ENCODE measurements at places on chromosomes 11 and 22.

- DNase-seq, result no peak
Observed at GRCh38 chr11:78914503-78914902, 339.8 kb upstream of the NARS2 start.

DNA sequence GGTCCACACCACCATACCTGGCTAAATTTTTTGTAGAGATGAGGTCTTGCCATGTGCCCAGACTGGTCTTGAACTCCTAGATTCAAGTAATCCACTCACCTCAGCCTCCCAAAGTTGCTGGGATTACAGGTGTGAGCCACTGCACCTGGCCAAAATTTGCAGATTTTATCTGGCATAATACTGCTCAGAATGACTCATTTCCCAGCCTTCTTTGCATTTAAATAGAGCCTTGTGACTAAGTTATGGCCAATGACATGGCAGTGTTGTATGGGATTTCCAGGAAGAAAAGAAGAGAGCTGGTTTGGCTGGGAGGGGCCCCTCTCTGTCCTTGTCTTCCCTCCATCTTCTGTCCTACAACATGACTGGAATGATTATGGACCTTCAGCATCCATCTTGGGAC is 55.8 kb downstream of the CCDC34 start:
- no peak for DNase-seq

GRCh38 chr11:69402251-69402887 is 79.1 kb upstream of the LINC01488 start:
- no peak for DNase-seq

DNA sequence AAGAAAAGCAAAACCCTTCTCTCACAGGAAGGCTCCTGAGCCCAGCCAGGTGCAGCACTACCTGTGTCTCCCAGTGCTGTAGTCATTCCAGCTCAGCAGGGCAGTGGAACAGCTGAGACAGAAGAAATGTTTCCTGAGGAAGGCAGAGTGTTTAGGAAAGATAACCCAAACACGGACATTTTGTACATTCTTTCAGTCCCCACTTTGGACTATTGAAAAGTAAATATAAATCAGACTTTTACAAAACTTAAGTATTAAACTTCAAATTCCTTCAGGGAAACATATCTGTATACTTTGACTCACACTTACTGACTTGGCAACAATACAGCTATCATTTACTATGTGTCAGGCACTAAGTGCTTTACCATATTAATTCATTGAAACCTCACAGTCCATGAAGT is 40.4 kb downstream of the RRAS2 start:
- no peak for DNase-seq

- DNase-seq, result peak; percentile 9
Observed at GRCh38 chr11:45921561-45922424, 663 bp upstream of the LARGE2 start.

DNA sequence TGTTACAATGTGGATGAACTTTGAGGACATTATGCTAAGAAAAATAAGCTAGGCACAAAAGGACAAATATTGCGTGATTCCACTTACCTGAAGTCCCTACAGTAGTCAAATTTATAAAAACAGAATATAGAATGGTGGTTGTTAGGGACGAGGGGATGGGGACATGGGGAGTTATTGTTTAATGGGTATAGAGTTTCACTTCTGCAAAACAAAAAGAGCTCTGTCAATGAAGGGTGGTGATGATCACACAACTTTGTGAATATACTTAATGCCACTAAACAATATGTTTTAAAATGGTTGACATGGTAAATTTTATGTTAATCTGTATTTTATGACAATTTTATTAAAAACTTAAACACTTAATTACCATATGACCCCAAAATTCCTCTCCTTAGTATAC is 26.1 kb downstream of the INTS4 start:
- no peak for DNase-seq

DNA sequence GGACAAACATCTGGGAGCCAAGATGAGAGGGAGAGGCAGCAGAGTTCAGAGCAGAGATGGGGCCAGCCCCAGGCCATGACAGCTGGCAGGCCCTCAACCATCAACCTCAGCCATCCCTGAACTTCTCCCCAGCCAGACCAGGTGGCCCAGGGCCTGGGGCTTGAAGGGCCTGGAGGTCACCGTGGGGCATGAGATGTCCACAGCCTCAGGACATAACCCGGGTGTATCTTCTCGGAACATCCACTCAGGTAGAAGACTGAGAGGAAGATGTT is 12.4 kb upstream of the SLC39A13 start:
- DNase-seq, result no peak

DNA sequence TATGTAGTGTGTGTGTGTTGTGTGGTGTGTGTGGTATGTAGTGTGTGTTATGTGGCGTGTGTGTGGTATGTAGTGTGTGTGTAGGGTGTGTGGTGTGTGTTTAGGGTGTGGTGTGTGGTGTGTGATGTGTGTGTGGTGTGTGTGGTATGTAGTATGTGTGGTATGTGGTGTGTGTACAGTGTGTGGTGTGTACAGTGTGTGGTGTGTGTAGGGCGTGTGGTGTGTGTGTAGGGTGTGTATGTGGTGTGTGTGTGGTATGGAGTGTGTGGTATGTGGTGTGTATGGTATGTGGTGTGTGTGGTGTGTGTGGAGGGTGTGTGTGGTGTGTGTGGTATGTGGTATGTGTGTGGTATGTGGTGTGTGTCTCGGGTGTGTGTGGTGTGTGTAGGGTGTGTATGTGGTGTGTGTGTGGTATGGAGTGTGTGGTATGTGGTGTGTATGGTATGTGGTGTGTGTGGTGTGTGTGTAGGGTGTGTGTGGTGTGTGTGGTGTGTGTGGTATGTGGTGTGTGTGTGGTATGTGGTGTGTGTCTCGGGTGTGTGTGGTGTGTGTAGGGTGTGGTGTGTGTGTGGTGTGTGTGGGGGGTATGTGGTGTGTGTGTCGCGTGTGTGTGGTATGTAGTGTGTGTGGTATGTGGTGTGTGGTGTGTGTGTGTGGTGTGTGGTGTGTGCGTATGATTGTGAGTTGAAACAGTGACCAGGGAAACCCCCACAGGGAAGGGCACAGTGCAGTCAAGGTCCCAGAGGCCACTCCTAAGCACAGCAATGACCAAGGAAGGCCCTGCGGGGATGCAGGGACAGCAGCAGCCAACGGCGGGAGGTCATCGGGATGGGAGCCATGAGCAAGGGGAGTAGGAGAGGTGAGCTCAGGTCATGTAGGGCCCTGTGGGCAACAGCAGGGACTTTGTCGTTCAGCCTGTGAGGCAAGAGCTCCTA is 2.9 kb upstream of the PPP6R2 start:
- no peak for DNase-seq

DNA sequence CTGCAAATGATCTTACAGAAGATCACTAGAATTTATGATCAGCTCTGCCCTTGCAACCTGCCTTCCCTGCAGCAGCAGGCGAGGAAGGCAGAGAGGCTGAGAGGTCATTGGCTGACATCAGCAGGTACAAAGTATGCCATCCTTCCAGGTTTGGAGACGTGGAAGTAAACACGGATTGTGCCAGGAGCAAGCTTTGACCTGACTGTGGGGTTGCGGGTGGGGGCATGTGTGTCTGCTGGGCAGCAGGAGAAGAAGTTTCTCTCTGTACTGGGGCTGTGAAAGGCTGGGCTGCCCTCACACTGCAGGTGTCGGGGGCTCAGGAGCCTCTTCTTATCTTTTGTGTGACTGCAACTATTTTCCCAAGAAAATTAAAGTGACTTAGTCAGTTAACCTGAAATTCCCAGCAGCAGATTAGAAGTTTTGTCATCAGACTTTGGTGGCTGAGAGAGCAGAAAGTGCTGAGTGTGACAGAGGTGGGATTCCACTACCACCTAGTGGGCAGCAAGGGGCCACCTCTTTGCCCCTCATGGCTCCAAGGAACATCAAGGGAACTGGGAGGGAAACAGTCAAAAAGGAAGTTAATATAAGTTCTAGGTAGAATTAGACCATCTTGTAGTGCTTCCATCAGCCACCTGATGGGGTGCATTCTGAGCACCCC is 565.9 kb downstream of the ETS1 start:
- no peak for DNase-seq

- no peak for DNase-seq
Observed at GRCh38 chr11:70352601-70353000, 45.7 kb upstream of the CTTN start.

DNA sequence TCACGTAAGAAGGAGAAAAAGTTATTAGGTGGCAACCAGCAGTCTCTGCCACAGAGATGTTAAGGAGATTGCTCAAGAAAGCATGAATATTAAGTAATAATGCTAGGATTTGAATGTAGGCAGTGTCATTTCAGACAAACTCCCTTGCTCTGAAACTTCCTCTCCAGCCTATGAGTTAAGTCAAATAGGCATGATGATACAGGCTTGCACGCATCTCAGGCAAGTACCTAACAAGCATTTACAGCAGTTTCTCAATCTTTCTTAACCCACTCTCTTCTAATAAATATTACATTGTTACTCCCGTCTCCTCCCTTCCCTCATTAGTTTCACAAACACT is 72.7 kb downstream of the RAB38 start:
- DNase-seq, result no peak
